Suppressor macrophage (primary cell): ENCODE measurements at places on chromosomes 11 and 22.

- no peak for DNase-seq
These were observed 33.8 kb downstream of the CASP4 start for GRCh38 chr11:104934594-104934993.

- peak; percentile 44 for DNase-seq
These were observed 13.0 kb upstream of the OR6A2 start for GRCh38 chr11:6812390-6813005.

- peak; percentile 48 for DNase-seq
These were observed 27.0 kb upstream of the AMOTL1 start for GRCh38 chr11:94741022-94741679.

- no peak for DNase-seq
These were observed 142.9 kb upstream of the ZBED5 start for GRCh38 chr11:11000579-11001283.

- DNase-seq: no peak
These were observed 964.8 kb downstream of the JRKL start for GRCh38 chr11:97354576-97354975.

GRCh38 chr11:123194337-123195187 is 486 bp downstream of the CLMP start:
- DNase-seq: peak; percentile 40
